Stimulated activated CD4-positive, alpha-beta T cell treated with anti-CD3 and anti-CD28 coated beads, Interleukin-1b, Interleukin-23, amount 100 ng/mL, for 24 hours (primary cell): ENCODE measurements at places on chromosomes 16 and 17.

GRCh38 chr17:65055280-65055707, 1.2 kb downstream of the GNA13 start:
- DNase-seq, result no peak

GRCh38 chr16:27406511-27407128, 4.6 kb downstream of the IL21R start:
- DNase-seq, result no peak

DNA sequence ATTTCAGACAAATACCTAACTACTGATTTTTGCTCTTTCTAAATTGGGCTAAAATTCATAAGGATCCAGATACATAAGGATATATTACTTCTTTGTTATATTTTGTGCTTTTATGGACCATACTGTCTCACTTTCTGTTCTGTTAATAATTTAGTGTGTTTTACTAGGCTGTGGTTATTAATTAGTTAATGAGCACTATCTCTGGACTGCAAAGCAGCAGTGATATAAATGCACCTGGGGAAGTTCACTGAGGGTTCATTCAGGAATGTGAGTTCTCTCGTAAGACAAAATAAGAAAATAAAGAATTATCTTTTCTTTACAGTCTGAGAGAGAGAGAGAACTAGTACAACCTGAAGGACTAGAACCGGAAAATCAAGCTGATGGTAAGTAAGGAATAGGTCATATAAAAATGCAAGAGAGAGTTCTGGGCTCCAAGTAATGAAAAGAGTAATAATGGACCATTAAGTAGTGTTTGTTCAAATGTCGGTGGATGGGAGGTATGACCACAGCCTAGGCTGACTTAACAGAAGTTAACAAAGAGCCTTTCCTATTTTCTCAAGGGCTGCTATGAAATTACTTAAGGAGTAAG, 55.6 kb downstream of the IKZF3 start:
- no peak for DNase-seq

- no peak for DNase-seq
These were observed 488.1 kb downstream of the XYLT1 start for GRCh38 chr16:16982614-16983013.

- no peak for DNase-seq
These were observed 8.3 kb downstream of the TEX2 start for GRCh38 chr17:64254755-64255154.

GRCh38 chr17:73921306-73921705, 277.1 kb upstream of the SDK2 start:
- no peak for DNase-seq

- DNase-seq, result no peak
These were observed 154.3 kb downstream of the KATNIP start for GRCh38 chr16:27704252-27704651.

- no peak for DNase-seq
These were observed 30.2 kb downstream of the BRD7 start for GRCh38 chr16:50338371-50339231.

DNA sequence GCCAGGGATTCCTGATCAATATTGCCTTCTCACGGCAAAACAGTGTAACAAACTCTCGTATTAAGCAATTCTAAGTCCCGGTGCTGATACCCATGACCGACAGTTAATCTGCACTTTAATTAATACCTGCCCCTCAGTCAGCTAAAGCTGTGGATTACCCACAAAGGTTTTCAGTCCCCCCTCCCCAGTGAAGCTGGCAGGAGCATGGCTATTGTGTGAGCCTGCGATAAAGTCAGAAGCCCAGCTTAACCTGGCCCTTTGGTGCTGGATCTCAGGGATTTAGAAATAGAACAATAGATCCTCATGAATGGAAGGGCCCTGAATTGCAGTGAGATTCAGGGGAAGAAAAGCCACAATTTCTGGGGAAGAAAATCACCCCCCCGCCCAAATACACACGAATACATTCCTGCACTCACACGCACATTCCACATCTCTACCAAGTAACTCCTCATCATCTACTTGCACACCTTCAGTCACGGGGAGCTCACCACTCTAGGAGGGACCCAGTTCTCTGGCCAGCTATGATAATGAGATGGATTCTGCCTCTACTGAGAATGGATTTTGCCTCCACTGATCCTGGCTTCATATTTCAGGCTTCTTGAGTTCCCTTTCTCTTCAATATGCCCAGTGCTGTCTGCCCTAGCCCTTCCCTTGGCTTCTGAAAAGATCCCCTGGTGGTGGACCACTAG, 102.6 kb downstream of the WSCD1 start:
- DNase-seq, result no peak

DNA sequence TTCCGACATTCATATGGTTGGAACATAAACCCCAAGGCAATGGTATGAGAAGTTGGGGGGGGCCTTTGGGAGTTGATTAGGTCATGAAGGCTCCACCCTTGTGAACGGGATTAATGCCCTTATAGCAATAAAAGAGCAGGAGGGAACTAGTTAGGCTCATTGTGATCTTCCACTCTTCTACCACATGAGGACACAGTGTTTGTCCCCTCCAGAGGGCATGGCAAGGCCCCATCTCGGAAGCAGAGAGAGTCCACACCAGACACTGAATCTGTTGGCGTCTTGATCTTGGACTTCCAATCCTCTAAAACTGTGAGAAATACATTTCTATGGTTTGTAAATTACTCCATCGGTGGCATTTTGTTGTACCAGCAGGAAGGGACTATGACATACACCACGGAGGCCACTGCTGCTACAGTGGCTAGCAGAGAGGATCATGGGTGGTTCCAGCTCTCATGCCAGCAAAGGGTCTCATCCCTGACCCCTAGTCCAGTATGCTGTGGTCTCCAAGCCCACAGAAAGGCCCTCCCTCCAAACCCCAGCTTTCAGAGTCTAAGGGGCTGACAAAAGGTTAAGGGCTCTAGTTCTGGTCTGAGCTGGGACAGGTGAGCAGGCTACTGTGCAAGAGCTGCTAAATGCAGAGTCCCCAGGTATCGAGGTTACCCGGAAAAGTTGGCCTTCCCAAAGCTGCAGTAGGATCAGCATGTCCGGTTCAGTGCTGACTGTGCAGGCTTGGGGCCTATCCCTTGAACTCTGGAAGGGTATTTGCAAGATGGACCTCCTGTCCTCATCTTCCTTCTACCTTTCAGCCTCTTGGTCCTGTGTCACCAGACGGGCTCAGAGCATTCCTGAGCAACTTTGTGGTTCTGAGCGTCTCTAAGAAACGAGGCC, 12.2 kb downstream of the CCR7 start:
- no peak for DNase-seq

GRCh38 chr16:66746682-66747081, 4.7 kb downstream of the DYNC1LI2 start:
- no peak for DNase-seq

GRCh38 chr16:19710991-19711545, 7.0 kb downstream of the KNOP1 start:
- DNase-seq, result no peak

DNA sequence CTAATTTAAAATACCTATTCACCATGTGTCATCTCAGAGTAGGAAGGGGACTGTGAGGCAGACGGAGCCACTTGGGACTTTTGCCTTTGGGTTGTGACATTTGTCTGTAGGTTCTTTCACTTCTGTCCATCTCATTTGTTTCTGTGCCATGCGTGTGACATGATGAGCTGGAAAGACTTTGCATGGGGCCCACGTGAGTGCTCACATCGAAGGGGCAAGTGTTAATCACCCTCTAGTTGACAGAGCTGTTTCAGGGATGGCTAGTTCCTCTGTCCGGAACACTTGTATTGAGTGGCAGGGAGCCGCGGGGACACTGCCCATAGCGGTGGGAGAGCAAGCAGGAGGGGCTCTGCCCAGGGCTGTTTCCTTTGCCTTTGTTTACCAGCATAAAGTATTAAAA, 112.0 kb downstream of the RPTOR start:
- DNase-seq, result no peak

DNA sequence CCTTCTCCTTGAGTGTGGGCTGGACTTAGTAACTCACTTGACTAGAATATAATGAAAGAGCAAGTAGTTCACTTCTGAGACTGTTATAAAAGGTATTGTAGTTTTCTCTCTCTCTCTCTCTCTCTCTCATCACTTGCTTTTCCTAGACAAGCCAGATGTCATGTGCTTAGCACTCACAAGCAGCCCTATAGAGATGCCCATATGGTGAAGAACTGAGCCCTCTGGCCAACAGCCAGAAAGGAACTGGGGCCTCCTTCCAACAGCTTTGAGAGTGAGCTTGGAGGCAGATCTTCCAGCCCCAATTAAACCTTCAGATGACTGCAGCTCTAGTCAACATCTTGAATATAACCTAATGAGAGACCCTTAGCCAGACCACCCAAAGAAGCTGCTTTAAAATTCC, 440.5 kb downstream of the GRIN2A start:
- DNase-seq, result no peak

- DNase-seq, result no peak
These were observed 31.1 kb downstream of the PPM1E start for GRCh38 chr17:58786586-58787295.

- no peak for DNase-seq
These were observed 281.7 kb downstream of the GRIN2A start for GRCh38 chr16:9900576-9900975.

DNA sequence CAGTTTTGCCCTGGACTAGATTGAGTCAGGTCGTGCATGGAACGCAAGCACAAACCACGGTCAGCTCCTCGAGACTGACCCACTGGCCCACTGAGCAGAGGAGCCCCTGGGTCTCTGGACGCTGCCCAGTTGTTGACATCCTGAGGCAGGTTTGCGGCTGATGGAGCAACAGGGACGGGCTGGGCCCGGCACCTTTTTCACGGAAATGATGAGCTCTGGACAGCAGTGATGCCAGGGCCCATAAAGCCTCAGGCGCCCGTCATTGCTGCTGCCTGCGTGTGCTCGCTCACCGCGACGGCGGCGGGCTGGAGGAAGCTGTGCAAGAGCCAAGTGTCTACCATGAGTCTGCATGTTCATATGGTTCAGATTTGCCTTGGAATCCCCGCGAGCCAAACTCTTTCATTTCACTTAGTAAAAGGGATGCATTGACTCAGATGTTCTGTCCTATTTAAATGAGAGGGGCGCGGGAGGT, 30.8 kb upstream of the CRISPLD2 start:
- DNase-seq, result no peak

DNA sequence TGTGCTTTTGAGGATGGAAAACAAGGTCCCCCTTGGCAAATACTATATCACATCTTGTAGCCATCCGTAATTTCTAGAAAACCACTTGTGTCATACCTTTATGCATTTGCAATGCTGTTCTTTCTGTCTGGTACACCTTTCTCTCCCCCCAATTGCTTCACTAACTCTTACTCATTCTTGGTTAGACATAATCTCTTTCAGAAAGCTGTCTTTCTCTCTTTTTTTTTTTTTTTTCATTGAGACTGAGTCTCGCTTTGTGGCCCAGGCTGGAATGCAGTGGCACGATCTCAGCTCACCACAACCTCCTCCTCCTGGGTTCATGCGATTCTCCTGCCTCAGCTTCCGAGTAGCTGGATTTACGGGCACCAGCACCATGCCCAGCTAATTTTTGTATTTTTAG, 94.9 kb upstream of the C17orf78 start:
- DNase-seq, result no peak

- DNase-seq, result no peak
These were observed 120.7 kb upstream of the PLCG2 start for GRCh38 chr16:81658373-81658772.

DNA sequence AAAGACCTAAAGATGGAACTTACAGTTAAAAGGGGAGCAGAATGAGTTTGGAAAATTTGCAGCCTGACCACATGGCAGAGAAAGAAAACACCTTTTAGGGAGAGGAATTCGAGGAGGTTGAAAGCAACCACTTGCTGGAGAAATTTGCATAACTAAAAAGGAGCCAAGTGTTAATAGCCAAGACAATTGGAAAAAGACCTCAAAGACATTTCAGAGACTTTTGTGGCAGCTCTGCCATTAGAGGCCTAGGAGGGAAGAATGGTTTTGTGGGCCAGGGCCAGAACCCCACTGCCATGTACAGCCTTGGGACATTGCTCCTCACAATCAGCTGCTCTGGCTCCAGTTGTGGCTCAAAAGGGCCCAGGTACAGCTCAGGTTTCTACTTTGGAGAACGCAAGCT, 338.5 kb downstream of the UTP18 start:
- no peak for DNase-seq

GRCh38 chr17:80892900-80893603, 98.6 kb upstream of the CHMP6 start:
- DNase-seq, result no peak

DNA sequence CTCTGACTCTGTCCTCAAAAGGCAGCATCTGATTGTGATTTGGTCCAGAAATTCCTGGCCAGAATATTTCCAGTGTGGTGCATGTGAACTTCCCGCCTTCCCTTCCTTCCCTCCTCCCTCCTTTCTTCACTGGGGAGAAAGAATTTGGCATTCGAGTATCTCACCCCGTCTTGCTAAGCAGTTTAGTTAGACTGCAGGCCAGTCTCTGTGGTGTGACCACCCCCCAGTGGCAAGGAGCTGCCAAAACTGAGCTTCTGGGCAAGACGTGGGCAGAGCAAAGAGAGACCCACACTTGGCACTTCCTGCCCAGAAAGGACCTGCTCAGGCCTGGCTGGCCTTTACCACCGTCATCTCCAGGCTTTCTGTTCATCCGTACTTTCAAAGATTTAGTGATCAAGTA, 36.4 kb downstream of the SNX20 start:
- no peak for DNase-seq

DNA sequence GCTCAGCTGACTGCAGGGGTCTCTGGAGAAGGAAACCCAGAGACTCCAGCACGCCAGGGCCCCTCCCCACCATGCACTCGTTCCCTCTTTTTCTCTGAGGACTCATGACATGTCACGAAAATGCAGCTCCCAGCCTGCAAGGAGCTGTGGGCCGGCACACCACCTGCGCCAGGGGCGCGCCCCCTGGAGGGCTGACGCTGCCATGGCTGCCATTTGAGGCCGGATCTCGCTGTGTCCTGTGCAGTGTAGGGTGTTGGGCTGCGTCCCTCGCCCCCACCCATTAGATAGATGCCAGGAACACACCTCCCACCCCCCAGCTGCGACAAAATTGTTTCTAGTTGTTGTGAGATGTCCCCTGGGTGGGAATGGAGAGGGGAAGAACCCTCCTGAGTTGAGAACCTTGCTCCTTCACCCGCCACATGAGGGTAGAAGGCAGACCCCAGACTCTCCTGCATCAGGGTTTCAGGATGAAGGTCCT, 8.2 kb downstream of the SYNGR2 start:
- DNase-seq, result peak; percentile 57
